Neural progenitor cell (in vitro differentiated cells): ENCODE measurements at places on chromosomes 16 and 17. TPM values are rescaled to one million over a fixed set of nuclear protein-coding genes. Genes with fewer than 3 reads are reported as not detected.
A peak's percentile ranks its signal among the peaks of the same experiment; 100 is the strongest.

DNA sequence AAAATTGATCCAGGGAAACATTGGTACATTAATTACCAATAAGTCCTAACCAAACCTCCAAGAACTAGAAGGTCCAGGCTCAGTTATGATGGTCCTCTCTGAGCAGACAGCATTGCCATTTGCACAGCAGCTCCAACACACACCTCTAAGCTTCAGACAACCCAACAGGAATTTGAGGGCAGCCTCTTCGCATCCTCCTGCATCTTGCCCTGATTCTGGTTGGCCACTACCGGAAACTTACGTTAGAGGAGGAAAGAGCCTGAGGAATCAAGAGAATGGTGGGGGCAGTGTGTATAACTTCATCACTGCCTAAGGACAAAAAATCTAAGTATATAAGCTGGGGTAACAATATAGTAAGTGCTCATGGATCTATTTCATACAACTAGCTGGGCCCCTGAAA, 15.7 kb downstream of the FAM117A start:
- H3K36me3 ChIP-seq, result no peaks in the 10 kb centered on the region
- H3K27me3 ChIP-seq, result no peaks in the 10 kb centered on the region
- no peak for DNase-seq
- H3K4me3 ChIP-seq, result no peak overlapping the region
- H3K4me1 ChIP-seq, result no peaks in the 10 kb centered on the region
- H3K27ac ChIP-seq, result no peak overlapping the region

- H3K36me3 ChIP-seq, result no peaks in the 10 kb centered on the region
- H3K27me3 ChIP-seq, result no peaks in the 10 kb centered on the region
- H3K4me1 ChIP-seq, result peaks cover 42% of the 10 kb centered on the region
- DNase-seq, result peak; percentile 76
These were observed 145.2 kb downstream of the PMP22 start for GRCh38 chr17:15119968-15120367.

Gene ELMO3
- total RNA-seq, result 1.9 TPM in 1 of 2 replicates, not detected in the other

DNA sequence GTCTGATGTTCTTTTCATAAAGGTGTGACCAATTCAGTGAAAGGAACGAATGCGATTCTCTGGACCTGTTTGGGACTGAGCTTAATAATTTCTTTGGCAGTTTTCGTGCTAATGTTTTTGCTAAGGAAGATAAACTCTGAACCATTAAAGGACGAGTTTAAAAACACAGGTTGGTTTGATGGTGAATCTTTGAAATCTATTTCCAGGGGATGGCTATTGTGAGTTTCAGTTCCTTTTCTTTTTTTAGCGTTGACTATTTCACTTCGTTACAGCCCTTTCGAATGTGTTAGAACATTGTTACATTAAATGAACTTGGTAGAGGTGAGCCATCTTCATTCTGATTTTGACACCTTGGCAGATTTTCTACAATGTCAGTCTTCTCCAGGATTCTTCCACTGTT, 1.2 kb downstream of the TNFRSF17 start:
- H3K27me3 ChIP-seq, result no peaks in the 10 kb centered on the region
- no peaks in the 10 kb centered on the region for H3K4me1 ChIP-seq
- H3K27ac ChIP-seq, result no peak overlapping the region
- no peak for DNase-seq
- H3K4me3 ChIP-seq, result no peak overlapping the region
- no peaks in the 10 kb centered on the region for H3K36me3 ChIP-seq

Gene SCGB1C2
- not detected in 2 replicates for total RNA-seq

DNA sequence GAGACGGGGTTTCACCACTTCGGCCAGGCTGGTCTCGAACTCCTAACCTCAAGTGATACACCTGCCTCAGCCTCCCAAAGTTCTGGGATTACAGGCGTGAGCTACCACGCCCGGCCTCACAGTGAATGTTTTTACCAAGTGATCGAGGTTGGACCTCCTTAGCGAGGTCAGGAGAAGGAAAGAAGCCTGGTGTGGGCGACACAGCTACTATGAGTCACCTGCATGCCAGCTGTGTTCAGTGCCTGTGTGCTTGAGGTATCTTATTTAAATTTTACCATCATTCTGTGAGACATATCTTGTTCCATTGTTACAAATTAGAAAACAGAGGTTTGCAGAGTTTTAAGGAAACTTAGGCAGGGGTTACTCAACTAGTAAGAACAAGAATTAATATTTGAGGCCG, 174.8 kb upstream of the DYNLRB2 start:
- no peaks in the 10 kb centered on the region for H3K27me3 ChIP-seq
- H3K4me3 ChIP-seq, result no peak overlapping the region
- H3K27ac ChIP-seq, result no peak overlapping the region
- peaks cover 43% of the 10 kb centered on the region for H3K4me1 ChIP-seq

GRCh38 chr16:53078247-53078646, 23.5 kb downstream of the CHD9 start:
- no peak overlapping the region for H3K4me3 ChIP-seq
- H3K27me3 ChIP-seq, result no peaks in the 10 kb centered on the region
- no peak overlapping the region for H3K27ac ChIP-seq
- H3K4me1 ChIP-seq, result peaks cover 14% of the 10 kb centered on the region
- no peaks in the 10 kb centered on the region for H3K36me3 ChIP-seq

- peaks cover 3% of the 10 kb centered on the region for H3K4me1 ChIP-seq
- no peak overlapping the region for H3K4me3 ChIP-seq
- DNase-seq, result no peak
- no peak overlapping the region for H3K27ac ChIP-seq
- no peaks in the 10 kb centered on the region for H3K36me3 ChIP-seq
These were observed 4.1 kb upstream of the RSAD1 start for GRCh38 chr17:50474523-50474922.

Gene CLDN7
- total RNA-seq, result 0.32 and 1.3 TPM in 2 replicates

GRCh38 chr16:50059111-50059510, 6.7 kb upstream of the HEATR3 start:
- no peaks in the 10 kb centered on the region for H3K27me3 ChIP-seq
- H3K4me1 ChIP-seq, result no peaks in the 10 kb centered on the region
- no peak overlapping the region for H3K4me3 ChIP-seq
- H3K27ac ChIP-seq, result no peak overlapping the region
- H3K36me3 ChIP-seq, result no peaks in the 10 kb centered on the region

GRCh38 chr16:77171745-77172635, 19.0 kb upstream of the MON1B start:
- peak; percentile 75 for DNase-seq
- no peaks in the 10 kb centered on the region for H3K4me1 ChIP-seq
- no peak overlapping the region for H3K27ac ChIP-seq
- H3K4me3 ChIP-seq, result no peak overlapping the region
- H3K36me3 ChIP-seq, result no peaks in the 10 kb centered on the region

- no peak overlapping the region for H3K4me3 ChIP-seq
- no peak overlapping the region for H3K27ac ChIP-seq
- H3K36me3 ChIP-seq, result no peaks in the 10 kb centered on the region
- H3K4me1 ChIP-seq, result no peaks in the 10 kb centered on the region
- no peaks in the 10 kb centered on the region for H3K27me3 ChIP-seq
These were observed 18.1 kb downstream of the UBN1 start for GRCh38 chr16:4865231-4865860.

GRCh38 chr17:79776376-79777119, 1.4 kb upstream of the CBX2 start:
- peaks cover 41% of the 10 kb centered on the region for H3K4me1 ChIP-seq
- peak; percentile 62 for DNase-seq
- peaks cover 2% of the 10 kb centered on the region for H3K27me3 ChIP-seq
- H3K36me3 ChIP-seq, result no peaks in the 10 kb centered on the region
- peak overlapping the region; percentile 49 for H3K4me3 ChIP-seq
- peak overlapping the region; percentile 46 for H3K27ac ChIP-seq

- no peaks in the 10 kb centered on the region for H3K4me1 ChIP-seq
- DNase-seq, result no peak
- H3K27me3 ChIP-seq, result no peaks in the 10 kb centered on the region
- H3K36me3 ChIP-seq, result no peaks in the 10 kb centered on the region
- H3K27ac ChIP-seq, result no peak overlapping the region
These were observed 23.8 kb downstream of the SLC12A3 start for GRCh38 chr16:56888806-56889205.

GRCh38 chr17:72506773-72507172, 386.0 kb downstream of the SOX9 start:
- H3K27me3 ChIP-seq, result no peaks in the 10 kb centered on the region
- no peak overlapping the region for H3K27ac ChIP-seq
- no peak overlapping the region for H3K4me3 ChIP-seq
- no peak for DNase-seq

Gene DNASE1
- 22.8 and 33.0 TPM in 2 replicates for total RNA-seq

DNA sequence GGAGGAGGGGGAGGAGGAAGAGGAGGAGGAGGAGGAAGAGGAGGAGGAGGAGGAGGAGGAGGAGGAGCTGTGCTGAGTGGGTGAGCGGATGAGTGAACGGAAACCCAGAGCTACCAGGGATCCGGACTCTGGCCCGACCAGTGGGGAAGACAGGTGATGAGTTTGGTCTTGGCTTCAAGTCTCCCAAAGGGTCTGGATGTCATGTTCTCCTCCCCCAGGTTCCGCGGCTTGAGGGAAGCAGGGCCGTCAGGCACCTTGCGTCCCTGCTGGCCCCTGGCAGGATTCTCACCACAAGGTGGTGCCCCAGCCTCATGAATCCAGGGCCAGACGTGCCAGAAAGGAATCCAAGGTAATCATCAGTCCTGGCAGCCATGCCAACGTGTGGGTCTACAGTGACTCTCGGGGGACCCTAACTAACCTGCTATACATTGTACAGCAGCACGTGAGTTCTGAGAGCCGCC, 13.5 kb upstream of the ABAT start:
- no peaks in the 10 kb centered on the region for H3K36me3 ChIP-seq
- H3K27me3 ChIP-seq, result no peaks in the 10 kb centered on the region
- DNase-seq, result peak; percentile 86
- no peaks in the 10 kb centered on the region for H3K4me1 ChIP-seq
- H3K27ac ChIP-seq, result no peak overlapping the region

DNA sequence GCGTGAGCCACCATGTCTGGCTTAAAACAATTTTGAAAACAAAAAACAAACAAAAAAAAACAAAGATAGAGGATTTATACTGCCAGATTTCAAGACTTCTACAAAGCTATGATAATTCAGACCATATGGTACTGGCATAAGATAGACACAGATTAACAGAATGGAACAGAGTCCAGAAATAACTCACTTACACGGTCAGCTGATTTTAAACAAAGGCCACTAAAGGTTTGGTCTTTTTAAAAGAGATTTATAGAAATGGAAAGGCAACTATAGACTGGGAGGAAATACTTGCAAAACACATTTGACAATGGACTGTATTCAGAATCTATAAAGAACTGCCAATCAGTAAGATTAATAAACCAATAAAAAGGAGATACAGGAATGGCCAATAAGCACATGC, 48.6 kb upstream of the MNT start:
- no peaks in the 10 kb centered on the region for H3K27me3 ChIP-seq
- no peak overlapping the region for H3K27ac ChIP-seq
- H3K4me1 ChIP-seq, result peaks cover 5% of the 10 kb centered on the region
- peaks cover 6% of the 10 kb centered on the region for H3K36me3 ChIP-seq
- no peak for DNase-seq

Gene ABCC6
- 0.79 and 2.4 TPM in 2 replicates for total RNA-seq

Gene LYRM9
- 16.0 and 25.5 TPM in 2 replicates for total RNA-seq

Gene ARSG
- 19.5 and 20.0 TPM in 2 replicates for total RNA-seq

DNA sequence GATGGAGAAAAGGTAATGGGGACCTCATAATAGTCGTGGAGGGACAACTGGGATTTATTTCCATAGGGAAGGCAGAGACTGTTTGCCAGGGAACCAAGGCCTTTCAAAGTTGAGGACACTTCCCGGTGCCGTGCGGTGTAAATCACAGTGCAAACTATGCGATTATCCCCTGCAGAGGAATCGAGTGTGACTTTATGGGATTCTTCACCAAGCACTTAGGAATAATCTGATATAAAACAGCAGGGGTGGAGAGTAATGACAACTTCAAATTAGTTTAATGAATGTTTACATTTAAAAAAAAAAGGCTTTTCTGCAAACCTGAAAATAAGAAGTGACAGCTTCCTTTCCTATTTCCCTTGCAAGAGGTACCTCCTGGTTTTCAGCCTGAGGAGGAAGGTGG, 538.2 kb downstream of the MAF start:
- H3K27ac ChIP-seq, result no peak overlapping the region
- H3K36me3 ChIP-seq, result no peaks in the 10 kb centered on the region
- no peak overlapping the region for H3K4me3 ChIP-seq

GRCh38 chr17:19301274-19301951, 61.1 kb downstream of the B9D1 start:
- no peak overlapping the region for H3K27ac ChIP-seq
- H3K36me3 ChIP-seq, result no peaks in the 10 kb centered on the region
- no peak for DNase-seq
- peaks cover 20% of the 10 kb centered on the region for H3K4me1 ChIP-seq

Gene IRX5
- total RNA-seq, result 1.0 and 1.6 TPM in 2 replicates

- no peak overlapping the region for H3K4me3 ChIP-seq
- peaks cover 42% of the 10 kb centered on the region for H3K4me1 ChIP-seq
- no peak for DNase-seq
- no peaks in the 10 kb centered on the region for H3K27me3 ChIP-seq
- H3K27ac ChIP-seq, result no peak overlapping the region
- no peaks in the 10 kb centered on the region for H3K36me3 ChIP-seq
These were observed 63.0 kb downstream of the BAIAP2 start for GRCh38 chr17:81097943-81098308.

- no peak overlapping the region for H3K4me3 ChIP-seq
- peaks cover 6% of the 10 kb centered on the region for H3K4me1 ChIP-seq
- no peak overlapping the region for H3K27ac ChIP-seq
- peak; percentile 30 for DNase-seq
- no peaks in the 10 kb centered on the region for H3K27me3 ChIP-seq
These were observed 93.5 kb downstream of the GOSR1 start for GRCh38 chr17:30570596-30571265.

DNA sequence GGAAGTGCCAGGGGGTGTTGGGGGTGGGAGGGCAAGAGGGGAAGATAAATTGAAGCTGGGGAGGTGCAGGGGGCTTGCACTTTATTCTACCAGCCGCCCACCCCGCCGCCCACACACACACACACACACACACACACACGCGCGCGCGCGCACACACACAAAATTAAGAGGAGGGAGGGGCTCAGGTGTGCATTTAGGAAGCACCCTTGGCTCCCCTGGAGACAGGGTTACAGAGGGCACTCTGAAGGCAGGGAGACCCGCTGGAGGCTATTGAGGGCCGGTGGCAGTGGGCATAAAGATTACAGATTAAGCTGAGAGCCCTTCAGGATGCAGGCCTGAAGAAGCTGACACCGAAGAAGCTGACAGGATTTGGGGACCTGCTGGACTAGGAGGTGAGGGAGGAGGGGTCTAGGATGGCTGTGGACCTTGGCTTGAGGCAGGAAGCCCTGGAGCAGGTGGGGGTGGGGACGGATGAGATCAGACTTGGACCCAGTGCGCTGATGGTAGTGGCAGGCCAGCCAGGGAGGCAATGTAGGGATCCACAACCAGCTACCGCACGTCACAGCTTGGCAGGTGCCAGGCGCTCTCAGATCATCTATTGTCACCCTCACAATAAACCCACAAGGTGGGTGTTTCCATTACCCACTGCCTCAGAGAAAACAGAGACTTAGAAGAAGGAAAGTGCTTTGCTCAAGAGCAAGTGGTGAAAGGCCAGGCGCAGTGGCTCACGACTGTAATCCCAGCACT, 772 bp upstream of the SAMD14 start:
- H3K4me1 ChIP-seq, result peaks cover 19% of the 10 kb centered on the region
- peak overlapping the region; percentile 86 for H3K4me3 ChIP-seq
- peak; percentile 37 for DNase-seq
- no peaks in the 10 kb centered on the region for H3K27me3 ChIP-seq
- no peaks in the 10 kb centered on the region for H3K36me3 ChIP-seq

- DNase-seq, result no peak
- H3K4me3 ChIP-seq, result no peak overlapping the region
- no peaks in the 10 kb centered on the region for H3K36me3 ChIP-seq
- peaks cover 4% of the 10 kb centered on the region for H3K4me1 ChIP-seq
These were observed 73.2 kb upstream of the CDH5 start for GRCh38 chr16:66293207-66293735.

GRCh38 chr16:25950586-25951281, 259.0 kb downstream of the HS3ST4 start:
- H3K36me3 ChIP-seq, result no peaks in the 10 kb centered on the region
- peaks cover 19% of the 10 kb centered on the region for H3K4me1 ChIP-seq
- peak; percentile 69 for DNase-seq
- no peak overlapping the region for H3K27ac ChIP-seq
- peaks cover 96% of the 10 kb centered on the region for H3K27me3 ChIP-seq
- H3K4me3 ChIP-seq, result no peak overlapping the region
